Immature natural killer cell (primary cell): ENCODE measurements at places on chromosomes 16 and 17. TPM values are rescaled to one million over a fixed set of nuclear protein-coding genes. Genes with fewer than 3 reads are reported as not detected.

DNA sequence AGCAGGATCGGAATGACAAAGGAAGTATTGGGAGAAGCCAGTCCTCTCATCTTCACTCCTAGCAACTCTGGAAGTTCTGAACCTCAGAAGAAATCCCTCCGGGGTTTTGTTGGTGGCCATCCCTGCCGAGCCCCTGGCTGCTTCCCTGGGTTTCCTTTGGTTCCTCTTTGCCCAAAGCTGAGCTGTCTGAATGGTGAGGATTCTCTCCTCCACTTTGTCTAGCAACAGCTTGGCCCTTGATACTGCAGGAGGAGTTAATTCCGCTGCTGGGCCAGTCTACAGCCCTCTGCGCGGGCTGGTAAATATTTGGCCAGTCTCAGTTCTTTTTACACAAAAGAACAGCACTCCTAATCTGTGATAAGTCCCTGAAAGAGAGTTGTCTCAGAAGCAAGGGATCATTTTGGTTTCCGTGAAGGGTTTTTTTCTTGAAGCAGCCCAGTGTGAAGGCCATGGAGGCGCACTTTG, 170.9 kb downstream of the RAB11FIP4 start:
- no peak overlapping the region for H3K27ac ChIP-seq
- no peak for DNase-seq
- peaks cover 14% of the 10 kb centered on the region for H3K4me1 ChIP-seq
- H3K36me3 ChIP-seq, result no peaks in the 10 kb centered on the region

DNA sequence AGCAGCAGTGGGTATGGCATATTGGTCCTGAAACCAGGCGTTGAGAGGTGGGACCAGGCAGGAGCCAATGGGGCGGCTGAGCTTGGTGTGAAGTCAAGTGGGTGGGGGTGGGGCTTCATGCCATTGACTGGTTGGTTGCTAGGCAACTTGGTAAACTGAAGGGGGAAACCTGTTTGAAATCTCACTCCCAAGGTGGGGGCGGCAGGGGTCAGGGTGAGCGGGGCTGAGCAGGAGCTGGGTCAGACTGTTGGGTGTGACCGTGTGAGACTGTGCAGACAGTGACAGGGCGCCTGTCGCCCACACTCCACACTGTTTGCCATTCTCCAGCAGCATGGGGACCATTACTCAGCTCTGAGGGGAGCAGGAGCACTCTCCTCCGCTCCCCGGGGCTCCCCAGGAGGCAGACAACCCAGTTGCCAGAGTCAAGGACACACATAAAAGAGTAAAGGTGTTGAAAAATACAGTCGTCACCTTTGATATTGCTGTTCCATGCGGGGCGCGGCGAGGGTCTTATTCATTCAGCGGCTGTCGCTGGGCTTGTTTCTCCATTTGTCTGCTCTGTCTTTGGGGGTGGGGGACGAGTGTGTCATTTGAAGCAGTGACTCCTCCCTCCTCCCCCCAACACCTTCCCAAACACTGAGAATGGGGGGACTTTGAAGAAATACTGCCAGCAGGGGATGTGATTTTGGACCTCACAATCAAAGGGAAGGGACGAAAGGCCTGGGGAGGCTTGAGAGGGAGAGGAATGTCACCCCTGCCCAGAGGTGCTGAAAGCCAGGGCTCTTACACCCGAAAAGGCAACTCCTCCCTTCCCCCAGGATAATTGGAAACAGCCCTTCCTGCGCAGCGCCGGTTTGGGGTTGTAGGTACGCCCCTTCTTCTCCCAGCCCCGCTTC, 1.2 kb upstream of the EFNB3 start:
- H3K4me1 ChIP-seq, result peaks cover 17% of the 10 kb centered on the region
- H3K27ac ChIP-seq, result no peak overlapping the region
- peaks cover 20% of the 10 kb centered on the region for H3K27me3 ChIP-seq
- DNase-seq, result peak; percentile 17

GRCh38 chr17:83179374-83179773, 100.0 kb downstream of the METRNL start:
- no peak overlapping the region for H3K27ac ChIP-seq
- H3K36me3 ChIP-seq, result no peaks in the 10 kb centered on the region
- H3K4me1 ChIP-seq, result peaks cover 27% of the 10 kb centered on the region

DNA sequence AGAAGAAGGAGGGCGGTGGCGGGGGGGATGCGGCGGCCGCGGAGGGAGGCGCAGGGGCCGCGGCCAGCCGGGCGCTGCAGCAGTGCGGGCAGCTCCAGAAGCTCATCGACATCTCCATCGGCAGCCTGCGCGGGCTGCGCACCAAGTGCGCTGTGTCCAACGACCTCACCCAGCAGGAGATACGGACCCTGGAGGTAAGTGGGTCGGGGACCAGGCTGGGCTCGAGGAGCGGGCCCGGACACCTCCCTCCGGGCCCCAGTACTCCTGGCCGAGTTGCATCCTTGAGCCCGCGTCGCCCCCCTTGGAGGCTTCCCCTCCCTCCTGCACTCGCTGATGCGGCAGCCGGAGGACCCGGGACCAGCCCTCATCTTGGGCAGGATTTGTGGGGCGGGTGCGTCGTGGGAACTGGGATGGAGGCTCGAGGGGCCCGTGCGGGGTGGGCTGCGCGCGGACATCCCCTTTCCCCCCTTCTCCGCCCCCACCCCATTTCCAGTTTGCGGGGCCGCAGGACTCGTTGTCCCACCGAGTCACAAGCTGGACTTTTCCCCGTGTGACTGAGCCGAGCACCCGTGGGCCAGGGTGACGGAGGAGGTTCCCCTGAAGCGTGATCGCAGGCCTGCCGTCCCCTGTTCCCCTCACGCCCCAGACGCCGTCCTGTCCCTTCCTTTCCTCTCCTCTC, 572 bp downstream of the KSR1 start:
- DNase-seq, result no peak
- peak overlapping the region; percentile 91 for H3K27ac ChIP-seq
- H3K4me3 ChIP-seq, result peak overlapping the region; percentile 97
- H3K36me3 ChIP-seq, result peaks cover 4% of the 10 kb centered on the region
- H3K4me1 ChIP-seq, result peaks cover 35% of the 10 kb centered on the region
- H3K27me3 ChIP-seq, result peaks cover 8% of the 10 kb centered on the region

DNA sequence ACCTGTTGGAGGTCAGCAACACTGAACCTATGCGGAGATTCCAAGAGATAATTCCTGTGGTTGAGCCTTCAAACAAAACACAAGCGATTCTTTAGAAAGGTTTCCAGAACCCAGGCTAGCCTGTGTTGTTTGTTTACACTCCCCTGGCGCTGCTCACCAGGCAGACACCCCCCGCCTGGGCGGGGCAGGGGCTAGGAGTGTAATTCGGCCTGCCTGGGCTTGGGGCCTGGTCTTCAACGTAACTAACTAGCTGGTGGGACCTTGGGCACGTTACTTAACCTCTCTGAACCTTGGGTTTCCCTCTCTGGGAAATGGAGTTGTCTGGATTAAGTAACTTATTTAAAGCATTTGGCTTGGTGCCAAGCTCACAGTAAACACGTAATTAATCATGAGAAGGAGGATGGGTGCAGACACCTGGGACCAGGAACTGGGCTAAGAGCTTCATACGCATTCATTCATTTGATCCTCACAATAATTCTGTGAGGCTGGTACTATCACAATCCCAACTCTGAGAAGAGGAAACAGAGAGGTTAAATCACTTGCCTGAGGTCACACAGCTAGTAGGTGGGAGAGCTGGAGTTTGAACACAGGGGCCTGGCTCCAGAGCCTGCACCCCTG, 7.6 kb upstream of the ARHGAP27 start:
- peaks cover 5% of the 10 kb centered on the region for H3K4me1 ChIP-seq
- no peak overlapping the region for H3K4me3 ChIP-seq
- H3K27me3 ChIP-seq, result no peaks in the 10 kb centered on the region
- peak overlapping the region; percentile 32 for H3K27ac ChIP-seq

Gene CD79B
- polyA plus RNA-seq, result 51.9 TPM

Gene RDM1
- polyA plus RNA-seq, result 0.82 TPM

Gene PRSS33
- 1.1 TPM for polyA plus RNA-seq

Gene MYH11
- polyA plus RNA-seq, result not detected
